ENCODE measurements at places on chromosomes 4 and X.

DNA sequence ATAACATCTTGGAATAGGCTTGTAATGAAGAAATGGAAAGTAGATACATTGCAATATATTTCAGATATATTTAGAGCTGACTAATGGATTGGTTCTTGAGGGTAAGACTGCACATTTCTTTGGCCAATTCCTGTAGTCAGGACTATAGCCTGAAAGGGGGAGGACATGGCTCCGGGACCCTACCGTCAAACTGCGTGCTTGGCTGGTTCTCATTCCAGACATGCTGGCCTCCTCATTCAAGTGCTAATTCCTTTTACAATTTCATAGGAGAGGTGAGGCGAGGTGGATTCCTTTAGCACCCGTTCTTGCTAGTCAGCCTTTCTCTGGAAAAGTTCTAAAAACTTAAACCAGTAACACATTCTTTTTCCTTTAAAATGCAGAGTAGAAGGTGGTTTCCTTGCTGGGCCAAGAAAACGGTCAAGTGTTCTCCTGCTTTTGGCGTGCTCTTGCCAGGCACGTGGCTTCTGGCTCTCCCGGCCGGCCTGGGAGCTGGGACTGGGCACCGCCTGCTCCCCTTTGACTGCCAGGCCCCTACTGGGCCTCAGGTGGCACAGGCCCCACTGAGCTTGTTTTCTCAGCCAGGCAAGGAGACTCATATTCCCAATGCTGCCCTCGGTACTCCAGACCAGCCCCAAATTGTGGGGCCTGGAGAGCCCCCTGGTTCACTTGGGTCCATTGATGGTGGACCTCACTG lies 167.2 kb downstream of the STK32B start:
- DNase-seq: no peak

DNA sequence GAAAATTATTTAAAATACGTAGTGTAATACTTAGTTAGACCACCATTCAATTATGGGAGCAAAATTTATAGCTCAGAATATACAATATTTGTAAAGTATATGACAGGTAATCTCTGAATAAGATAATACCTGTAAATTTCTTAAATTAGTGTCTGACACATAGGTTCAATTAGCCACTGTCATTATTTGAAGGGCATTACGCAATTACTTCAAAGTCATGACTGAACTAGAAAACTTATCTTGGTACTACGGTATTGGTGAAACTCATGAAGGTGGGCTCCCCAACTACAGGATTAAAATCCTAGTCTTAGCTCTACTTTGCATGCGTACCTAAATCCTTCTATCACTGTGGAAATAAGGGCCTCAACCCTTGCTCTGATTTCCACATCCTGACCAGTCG lies 860.7 kb downstream of the PCDH19 start:
- no peak for DNase-seq

- DNase-seq: no peak
Observed at GRCh38 chr4:75180790-75181776, 248.2 kb downstream of the PARM1 start.

DNA sequence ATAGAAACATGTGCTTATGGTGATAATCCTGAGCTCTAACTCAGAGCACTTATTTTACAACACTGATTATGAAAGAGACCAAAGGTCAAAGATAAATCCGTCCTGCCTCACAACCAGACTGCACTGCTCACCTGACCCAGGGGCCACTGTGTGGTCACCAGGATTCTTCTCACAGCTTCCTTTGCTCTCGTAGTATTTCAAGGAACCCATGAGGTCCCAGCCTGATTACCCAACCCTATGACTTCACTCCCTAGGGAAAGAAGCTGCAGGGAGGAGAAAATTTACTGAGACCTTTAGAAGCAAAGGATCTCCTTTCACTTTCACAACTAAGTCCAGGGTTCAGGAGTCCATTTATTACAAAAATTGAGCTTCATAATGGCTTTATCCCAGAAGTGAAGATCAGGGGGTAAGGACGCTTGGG lies 9.6 kb downstream of the SLC25A5 start:
- DNase-seq: no peak

GRCh38 chrX:40179283-40179682 lies 81.5 kb upstream of the BCOR start:
- DNase-seq: no peak

DNA sequence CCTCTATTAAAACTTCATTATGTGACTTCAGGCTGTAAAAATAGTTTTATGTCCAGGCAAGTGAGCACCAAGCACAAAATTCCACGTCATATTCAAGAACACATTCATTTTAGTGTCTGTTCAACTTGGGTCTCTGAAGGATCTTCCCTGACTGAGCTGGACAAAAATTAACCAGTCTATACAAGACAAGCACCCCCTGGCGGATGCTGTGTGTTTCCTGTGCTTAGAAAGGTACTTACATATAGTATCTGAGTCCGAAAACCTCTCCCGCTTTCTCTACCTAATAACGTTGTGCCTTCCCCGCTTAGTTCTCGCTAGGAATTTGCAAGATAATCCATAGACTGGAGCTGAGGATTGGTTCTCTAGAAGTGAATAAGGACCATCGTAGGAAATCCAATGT lies 2214.5 kb upstream of the TENM3 start:
- peak; percentile 16 for DNase-seq

GRCh38 chr4:113636877-113637276 lies 124.7 kb downstream of the CAMK2D start:
- no peak for DNase-seq

GRCh38 chrX:130885996-130886395 lies 17.0 kb downstream of the ENOX2 start:
- no peak for DNase-seq

DNA sequence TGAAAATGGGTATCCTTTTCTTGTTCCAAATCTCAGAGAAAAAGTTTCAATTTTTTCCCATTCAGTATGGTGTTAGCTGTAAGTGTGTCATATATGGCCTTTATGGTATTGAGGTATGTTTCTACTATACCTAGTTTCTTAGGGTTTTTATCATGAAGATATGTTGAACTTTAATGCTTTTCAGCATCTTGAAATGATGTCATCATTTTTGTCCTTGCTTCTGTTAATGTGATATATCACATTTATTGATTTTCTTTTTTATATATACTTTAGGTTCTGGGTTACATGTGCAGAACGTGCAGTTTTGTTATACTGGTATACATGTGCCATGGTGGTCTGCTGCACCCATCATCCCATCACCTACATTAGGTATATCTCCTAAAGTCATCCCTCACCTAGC lies 44.9 kb downstream of the FOXR2 start:
- DNase-seq: no peak

DNA sequence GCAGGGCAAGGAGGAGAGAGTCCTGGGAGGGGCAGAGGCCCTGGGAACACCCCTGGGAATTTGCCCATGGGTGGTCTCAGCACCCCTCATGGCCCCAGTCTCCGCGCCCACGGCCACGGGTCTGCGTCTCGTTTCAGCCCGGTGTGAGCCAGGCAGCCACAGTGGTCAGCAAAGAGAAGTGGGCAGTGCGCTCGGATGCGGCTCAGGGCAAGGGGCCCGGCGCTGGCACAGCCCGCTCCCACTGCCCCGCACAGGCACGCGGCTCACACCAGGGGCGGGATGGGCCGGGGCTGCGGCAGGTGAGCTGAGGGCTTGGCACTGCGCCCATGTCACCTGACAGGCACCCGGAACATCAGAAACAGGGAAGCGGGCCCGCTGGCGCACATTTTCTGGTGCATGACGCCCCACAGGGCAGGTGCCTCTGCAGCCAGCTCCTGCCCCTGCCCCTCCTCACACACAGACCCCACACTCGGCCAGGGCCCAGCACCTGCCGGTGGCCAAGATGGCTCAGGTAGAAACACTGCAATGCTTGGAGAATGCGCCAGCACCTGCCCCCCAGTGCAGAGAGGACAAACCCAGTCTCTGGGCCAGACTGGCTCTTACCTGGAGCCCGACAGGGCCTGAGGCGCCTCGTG lies 41.9 kb upstream of the MXD4 start:
- no peak for DNase-seq

GRCh38 chr4:117777721-117778120 lies 256.6 kb upstream of the NDST3 start:
- DNase-seq: no peak

- DNase-seq: no peak
Observed at GRCh38 chrX:39866229-39866628, 231.5 kb downstream of the BCOR start.
